ENCODE measurements at places on chromosomes 13 and 19.

DNA sequence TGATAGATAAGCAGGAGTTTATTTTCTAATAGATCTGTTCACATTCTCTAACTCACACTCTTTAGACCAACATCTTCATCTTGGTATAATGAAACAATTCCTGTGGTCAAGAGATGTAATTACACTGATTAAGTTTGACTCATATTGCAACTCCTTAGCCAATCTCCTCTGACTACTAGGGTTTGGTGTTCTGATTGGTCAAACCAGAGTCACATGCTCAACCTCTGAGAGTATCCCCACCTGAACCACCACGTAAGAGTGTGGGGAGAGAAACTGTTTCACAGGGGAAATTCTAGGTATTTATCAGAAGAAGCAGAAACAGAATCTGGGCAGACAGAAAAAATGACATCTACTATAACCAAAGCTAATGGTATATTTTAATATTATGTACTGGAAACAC, 42.4 kb downstream of the UQCRFS1 start:
- no peak for DNase-seq

GRCh38 chr13:99471221-99472121, 29.8 kb upstream of the TM9SF2 start:
- no peak for DNase-seq

- no peak for DNase-seq
Observed at GRCh38 chr13:110540871-110541525, 20.5 kb downstream of the RAB20 start.

DNA sequence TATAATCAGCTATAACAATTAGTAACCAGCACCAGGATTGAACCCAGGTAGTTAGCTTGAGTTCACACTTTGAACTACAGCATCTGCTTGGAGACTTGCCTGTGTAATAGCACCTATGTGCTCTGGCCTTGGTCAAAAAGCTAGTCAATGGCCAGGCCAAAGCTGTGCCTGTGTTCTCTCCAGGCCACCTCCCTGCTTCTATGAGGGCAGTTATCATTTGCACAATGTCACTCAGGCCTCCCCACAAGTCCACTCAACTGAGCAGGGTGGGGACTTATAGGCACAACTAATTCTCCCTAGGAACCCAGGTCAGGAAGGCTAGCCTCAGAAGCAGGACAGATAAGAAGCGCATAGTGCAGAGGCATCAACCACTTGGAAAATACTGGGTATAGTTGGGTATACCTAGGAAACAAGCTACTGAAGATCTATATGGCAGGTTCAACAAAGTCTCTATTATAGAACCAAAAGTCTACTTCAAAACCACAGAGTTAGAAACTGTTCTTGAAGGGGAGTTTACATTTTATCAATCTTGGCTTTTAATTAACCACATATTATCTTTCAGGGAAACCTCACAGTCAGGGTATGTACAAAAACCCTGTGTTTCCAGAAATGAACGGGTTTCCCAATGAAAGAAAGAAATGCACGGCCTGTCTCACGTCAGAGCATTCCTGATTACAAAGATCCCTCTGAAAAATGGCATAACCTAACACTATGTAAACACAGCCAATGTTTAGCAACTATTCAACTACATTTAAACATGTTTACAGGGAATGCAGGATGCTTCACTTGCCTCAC, 140.9 kb downstream of the ABCC4 start:
- DNase-seq: no peak

GRCh38 chr13:101382086-101382485, 34.2 kb downstream of the NALCN start:
- DNase-seq: no peak

DNA sequence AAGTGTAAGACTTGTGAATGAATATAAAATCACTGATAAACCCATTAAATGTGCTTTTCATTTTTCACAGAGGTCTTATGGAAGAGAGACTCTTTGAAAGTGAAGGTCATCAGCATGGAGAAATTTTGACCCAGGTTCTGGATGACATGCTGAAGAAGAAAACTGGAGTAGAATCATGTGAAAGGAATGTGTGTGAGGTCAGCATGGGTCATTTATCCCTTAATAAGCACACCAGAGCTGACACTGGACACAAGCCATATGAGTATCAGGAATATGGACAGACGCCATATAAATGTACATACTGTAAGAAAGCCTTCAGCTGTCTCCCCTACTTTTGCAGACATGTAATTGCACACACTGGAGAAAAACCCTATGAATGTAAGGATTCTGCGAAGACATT, 29.0 kb downstream of the ZNF20 start:
- DNase-seq: no peak
